ENCODE measurements at places on chromosomes 13 and 19.

DNA sequence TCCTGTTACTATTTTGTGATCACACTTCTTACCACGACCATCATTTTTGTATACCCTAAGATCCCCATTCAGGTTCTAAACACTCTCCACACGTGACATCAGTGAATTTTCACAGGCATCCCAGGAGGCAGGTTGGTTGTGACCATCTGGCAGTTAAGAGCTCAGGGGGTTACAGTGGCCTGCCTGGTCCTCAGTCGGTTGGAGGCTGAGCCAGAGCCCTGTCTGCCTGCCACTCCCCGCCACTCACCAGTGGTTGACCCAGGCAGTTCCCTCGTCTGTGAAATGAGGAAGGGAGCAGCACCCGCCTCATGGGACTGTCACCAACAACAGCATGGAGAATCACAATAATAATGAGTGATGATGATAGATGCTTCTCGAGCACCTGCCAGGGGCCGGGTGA lies 36.4 kb upstream of the EHD2 start:
- no peak for DNase-seq

DNA sequence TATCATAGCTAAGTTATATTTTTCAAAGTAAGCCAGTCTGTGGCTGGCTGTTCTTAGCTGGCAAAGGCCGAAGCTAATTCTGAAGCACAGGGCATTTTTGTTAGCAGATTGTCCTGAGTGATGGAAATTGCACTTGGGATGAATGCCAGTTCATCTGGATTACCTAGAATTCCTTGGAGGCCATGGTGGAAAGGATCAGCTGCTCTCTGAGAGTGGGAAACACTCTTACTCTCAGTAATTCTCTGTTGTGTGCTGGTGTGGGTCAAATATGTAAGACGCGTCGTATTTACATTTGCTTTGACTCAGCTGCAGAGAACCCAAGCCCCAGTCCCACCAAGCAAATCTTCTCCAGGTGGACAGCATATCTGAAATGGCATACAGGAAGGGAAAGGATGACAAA lies 60.7 kb upstream of the C1QTNF9B start:
- no peak for DNase-seq

- no peak for DNase-seq
Measured at GRCh38 chr13:35876601-35877000, 254.6 kb downstream of the DCLK1 start.

- no peak for DNase-seq
Measured at GRCh38 chr19:47096721-47097120, 16.9 kb downstream of the ZC3H4 start.

DNA sequence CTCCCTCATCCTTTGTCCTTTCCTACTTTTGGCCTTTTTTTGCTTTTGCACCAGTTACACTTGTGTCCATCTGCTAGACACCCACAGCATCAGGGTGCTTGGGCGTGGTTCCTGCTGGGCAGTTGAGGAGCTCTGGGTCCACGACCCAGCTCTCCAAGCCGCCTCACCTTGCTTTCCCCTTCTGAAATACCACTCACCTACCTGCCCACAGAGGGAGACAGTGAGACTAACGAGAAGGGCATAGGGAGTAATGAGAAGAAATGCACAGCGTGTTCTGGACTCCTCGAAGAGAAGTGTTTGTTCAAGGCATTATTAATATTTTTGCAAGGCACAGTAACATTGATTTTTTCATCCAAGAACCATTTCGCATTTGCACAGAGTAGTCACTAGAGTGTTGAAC lies 92.9 kb downstream of the DNAJC15 start:
- no peak for DNase-seq

DNA sequence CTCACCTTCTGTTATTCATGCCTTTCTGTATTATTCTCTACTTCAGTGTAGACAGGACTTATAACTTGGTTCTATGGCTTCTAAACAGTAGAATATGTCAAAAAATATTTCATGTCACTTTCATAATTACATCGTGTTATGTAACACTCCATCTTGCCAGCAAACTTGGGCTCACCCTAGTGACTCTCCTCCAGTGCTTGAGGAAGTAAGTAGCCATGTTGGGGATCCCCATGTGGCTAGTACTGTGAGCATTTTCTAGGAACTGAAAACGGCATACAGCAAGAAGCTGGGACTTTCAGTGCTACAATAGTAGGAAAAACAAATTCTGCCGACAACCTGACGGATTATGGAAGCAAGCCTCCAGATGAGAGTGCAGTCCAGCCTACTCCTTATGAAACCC lies 495.6 kb downstream of the SLITRK6 start:
- DNase-seq: no peak

DNA sequence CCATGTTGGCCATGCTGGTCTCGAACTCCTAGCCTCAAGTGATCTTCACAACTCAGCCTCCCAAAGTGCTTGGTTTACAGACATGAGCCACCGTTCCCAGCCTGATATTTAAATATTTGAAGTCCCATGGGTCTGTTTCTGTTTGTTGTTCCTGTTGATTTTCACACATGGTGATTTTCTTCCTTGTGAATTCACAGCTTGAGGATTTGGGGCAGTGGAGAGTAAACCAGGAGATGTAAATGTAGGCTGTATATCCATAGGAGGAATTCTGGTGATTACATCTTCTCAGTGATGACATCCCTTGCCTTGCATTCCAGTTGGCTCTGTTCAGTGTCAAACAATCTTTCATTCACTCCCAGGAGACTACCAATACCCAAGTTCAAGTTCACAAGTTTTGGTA lies 471.9 kb downstream of the KCTD12 start:
- no peak for DNase-seq

DNA sequence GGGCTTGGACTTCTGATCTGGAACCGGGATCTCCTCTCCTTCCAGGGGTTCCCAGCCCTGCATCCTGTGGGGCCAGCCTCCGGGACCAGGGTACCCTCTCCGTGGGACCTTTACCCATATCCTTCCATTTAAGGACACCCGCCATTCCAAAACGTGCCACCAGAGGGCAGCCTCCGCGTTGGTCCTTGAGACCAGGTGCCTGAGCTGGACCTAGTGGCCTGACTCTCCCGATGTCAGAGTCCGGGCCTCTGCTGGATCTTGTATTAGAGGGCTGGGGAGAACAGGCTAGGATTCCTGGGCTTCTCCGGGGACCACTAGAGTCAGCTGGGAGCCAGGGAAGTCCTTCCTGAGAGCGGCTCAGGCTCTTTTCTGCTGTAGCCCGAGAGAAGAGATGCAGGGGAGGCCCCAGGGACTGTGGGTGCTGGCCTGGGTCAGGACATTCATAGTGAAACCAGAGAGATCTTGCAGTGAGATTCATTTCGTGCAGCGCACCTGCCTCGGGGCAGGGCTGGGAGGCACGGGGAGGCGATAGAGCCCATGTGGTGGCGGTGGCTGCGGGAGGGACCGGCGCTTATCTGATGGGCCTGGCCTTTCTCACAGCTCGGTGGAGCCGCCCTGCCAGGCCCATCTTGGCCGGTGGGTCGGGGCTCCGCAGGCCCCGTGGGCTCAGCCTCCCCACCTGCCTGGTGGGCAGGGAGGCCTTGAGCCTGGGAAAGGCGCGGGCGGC lies 9.8 kb upstream of the SLC7A10 start:
- peak; percentile 61 for DNase-seq

- peak; percentile 45 for DNase-seq
Measured at GRCh38 chr19:38840583-38840968, 9.0 kb upstream of the ECH1 start.

GRCh38 chr19:54312436-54313377 lies at the start of gene LILRA5:
TSS of gene LILRA5 (minus strand) at chr19:54313166. CDS start at chr19:54313019, 147 bp downstream.
- no peak for DNase-seq

GRCh38 chr13:38301236-38301635 lies 48.4 kb upstream of the UFM1 start:
- no peak for DNase-seq

DNA sequence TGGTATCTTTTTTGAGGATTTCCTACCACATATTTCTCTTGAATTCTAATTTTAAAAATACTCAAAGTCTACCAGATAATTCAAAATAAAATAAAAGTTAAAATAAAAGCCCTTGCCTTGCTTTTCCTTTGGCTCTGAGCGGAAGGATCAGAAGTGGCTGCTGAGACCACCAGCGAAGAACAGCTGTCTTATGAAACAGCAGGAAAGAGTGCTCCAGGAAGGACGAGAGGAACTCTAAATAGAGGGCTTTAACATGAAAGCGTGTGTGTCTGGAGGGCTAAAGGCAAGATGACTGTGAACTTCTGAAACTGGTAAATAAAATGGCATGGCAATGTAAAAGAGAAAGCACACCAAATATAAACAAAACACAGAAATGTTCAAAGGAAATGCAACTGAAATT lies 521.5 kb upstream of the SPRY2 start:
- DNase-seq: no peak

DNA sequence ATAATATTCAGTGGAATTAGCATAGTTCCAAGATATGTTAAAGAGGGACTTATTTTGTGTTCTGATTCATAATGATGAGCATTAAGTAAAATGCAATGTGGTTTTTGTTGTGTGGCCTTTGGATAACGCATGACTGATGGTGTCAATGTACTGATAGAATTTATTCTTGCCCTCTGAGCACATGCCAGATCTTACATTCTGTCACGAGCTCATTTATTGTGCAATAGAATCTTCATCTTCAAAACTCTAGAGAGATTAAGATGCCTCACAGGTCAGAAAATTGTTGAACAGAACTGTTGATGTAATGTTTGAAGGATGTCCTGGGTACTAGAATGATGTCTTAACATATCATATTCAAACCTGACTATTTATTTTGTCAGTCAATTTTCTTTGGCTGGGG lies 148.0 kb upstream of the HTR2A start:
- DNase-seq: no peak

- DNase-seq: peak; percentile 67
Measured at GRCh38 chr13:110337247-110337646, 30.2 kb downstream of the COL4A2 start.

- no peak for DNase-seq
Measured at GRCh38 chr19:7597689-7598088, 2.0 kb downstream of the CAMSAP3 start.

DNA sequence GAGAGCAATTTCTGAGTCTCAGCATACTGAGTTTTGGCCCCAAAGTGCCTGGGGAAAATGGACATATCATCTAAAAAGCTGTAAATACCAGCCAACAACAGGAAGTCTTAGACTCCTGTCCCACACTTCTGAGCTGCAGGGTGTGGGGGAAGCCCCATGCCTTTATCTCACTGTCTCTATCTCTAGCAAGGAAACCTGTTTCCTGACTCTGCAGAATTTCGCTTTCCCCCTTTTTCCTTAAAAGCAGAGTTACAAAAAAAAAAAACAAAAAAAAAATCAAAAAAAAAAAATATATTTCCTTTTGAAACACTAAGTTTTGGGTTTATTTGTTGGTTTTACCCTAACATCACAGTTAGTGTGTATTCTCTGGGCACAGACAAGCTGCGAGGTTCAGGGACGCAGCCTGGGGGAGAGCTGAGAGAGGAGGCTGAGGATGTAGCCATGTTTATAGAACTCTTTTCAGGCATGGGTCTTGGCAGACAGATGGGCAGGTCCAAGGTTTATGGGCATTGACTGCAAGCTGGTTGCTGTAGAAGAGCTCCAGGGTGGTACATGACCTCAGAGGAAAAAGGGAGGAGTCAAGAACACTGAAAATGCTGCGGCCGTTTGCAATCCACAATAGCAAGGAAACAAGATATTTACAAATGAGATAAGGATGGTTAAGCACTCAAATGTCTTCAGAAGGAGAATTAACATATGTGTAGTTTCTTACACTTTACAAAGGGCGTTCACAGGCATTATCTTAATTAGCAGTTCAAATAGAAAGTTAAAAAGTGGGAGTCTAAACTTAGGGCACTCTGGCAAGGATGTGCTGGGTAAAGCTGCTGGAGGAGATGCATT lies 4.9 kb downstream of the MBNL2 start:
- no peak for DNase-seq

DNA sequence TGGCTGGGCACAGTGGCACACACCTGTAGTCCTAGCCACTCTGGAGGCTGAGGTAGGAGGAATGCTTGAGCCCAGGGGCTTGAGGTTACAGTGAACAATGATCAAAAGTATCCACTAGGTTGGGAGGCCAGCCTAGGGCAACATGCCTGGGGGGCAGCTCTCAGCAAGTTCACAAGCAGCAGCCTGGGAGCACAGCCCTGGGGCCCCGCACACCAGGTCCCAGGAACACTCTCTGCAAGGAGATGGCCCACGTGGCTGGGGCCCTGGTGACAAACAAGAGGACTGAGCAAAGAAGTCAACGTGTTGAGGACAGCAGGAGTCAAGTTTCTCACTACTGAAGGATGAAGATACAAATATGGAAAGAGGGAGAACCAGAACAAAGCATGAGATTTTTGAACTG lies 39.3 kb downstream of the ABCC4 start:
- no peak for DNase-seq

DNA sequence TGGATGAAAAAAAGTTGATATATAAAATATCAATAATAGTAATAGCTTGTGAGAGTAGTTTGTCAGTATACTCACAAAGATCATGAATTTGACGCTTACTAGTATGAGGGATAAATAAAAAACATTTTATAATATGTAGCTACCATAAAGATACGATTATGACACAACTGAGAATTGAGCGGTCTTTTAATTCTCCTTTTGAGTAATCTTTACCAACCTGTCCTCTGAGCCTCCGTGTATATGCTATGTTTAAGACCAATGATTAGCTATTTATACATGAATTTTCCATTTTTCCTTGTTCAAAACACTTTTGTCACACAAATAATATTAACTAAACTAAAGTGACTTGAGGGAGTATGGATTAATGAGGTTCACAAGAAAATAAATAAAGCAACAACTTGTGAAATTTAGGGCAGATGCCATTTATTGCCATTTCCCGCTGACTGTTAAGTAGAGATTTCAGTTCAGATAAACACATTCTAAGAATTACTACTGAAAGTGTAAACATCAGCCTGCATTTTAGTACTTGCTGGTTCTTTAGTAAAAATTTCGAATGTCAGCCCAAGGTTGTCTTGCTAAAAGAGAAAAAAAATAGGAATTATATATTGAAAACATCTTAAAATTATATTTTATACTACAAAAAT lies 6.2 kb upstream of the IRS2 start:
- no peak for DNase-seq

GRCh38 chr19:55321466-55322137 lies 3.5 kb downstream of the TMEM150B start:
- DNase-seq: no peak

GRCh38 chr19:45999653-46000121 lies 4.4 kb downstream of the CCDC61 start:
- DNase-seq: peak; percentile 41

- DNase-seq: no peak
Measured at GRCh38 chr13:92984151-92984550, 242.5 kb upstream of the GPC6 start.

GRCh38 chr19:50427997-50428425 lies 4.7 kb upstream of the MYBPC2 start:
- DNase-seq: peak; percentile 95

DNA sequence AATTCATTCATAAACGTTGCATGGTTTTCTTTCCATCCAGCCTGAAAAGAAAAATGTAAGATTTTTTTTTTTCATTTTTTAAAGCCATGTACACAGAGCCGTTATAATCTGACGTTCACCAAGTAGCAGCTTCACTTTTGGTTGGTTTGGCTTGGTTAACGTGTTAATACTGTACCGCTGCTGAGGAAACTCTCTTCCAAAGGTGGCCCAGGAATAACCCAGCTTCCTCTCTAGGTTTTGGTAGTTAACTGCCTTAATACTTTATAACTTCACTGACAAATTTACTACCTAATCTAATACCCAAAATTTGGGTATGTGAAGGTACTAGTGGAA lies 1.7 kb downstream of the INTS6 start:
- no peak for DNase-seq

Data from muscle of back (tissue), 13 donors.